Stomach (tissue), 19 donors: ENCODE measurements at places on chromosomes 16 and 17. TPM values are rescaled to one million over a fixed set of nuclear protein-coding genes. Genes with fewer than 3 reads are reported as not detected.

ARHGAP44 gene
- total RNA-seq: 9.5 TPM

DNA sequence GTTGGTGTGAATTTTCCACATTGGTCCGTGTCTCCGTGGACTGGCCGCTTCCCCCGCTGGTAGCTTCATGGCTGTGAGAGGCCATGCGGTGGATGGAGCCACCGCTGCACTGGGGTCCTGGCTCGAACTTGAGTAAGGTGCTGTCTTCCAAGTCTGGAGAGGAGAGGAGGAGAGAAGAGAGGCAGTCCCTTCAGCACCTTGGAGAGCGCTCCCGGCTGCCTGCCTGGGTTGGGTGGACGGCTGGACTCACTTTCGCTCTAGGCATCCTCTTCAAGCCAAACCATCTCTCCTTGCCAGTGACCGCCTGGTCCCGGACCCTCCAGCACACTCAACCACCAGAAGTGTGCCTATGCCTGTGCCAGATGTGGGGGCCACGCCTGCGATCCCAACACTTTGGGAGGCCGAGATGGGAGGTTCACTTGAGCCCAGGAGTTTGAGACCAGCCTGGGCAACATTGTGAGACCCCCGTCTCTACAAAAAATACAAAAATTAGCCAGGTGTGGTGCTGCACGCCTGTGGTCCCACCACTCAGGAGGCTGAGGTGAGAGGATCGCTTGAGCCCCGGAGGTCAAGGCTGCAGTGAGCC is 6.2 kb downstream of the JPH3 start:
- peaks cover 5% of the 10 kb centered on the region for H3K27me3 ChIP-seq
- H3K4me3 ChIP-seq: no peak overlapping the region
- H3K4me1 ChIP-seq: no peaks in the 10 kb centered on the region
- no peak overlapping the region for H3K27ac ChIP-seq
- DNase-seq: peak; percentile 49

IGSF6 gene
- total RNA-seq: 1.8 TPM

- peak overlapping the region; percentile 91 for H3K4me3 ChIP-seq
- peak overlapping the region; percentile 94 for H3K27ac ChIP-seq
- peak; percentile 83 for DNase-seq
- no peaks in the 10 kb centered on the region for H3K27me3 ChIP-seq
- peaks cover 56% of the 10 kb centered on the region for H3K4me1 ChIP-seq
These were observed 1.3 kb downstream of the ZNF276 start for GRCh38 chr16:89722392-89723278.

ZFHX3 gene
- total RNA-seq: 14.3 TPM
